CD4-positive, alpha-beta T cell treated with Interleukin-15 for 1 hour (primary cell): ENCODE measurements at places on chromosomes 6 and 20.

DNA sequence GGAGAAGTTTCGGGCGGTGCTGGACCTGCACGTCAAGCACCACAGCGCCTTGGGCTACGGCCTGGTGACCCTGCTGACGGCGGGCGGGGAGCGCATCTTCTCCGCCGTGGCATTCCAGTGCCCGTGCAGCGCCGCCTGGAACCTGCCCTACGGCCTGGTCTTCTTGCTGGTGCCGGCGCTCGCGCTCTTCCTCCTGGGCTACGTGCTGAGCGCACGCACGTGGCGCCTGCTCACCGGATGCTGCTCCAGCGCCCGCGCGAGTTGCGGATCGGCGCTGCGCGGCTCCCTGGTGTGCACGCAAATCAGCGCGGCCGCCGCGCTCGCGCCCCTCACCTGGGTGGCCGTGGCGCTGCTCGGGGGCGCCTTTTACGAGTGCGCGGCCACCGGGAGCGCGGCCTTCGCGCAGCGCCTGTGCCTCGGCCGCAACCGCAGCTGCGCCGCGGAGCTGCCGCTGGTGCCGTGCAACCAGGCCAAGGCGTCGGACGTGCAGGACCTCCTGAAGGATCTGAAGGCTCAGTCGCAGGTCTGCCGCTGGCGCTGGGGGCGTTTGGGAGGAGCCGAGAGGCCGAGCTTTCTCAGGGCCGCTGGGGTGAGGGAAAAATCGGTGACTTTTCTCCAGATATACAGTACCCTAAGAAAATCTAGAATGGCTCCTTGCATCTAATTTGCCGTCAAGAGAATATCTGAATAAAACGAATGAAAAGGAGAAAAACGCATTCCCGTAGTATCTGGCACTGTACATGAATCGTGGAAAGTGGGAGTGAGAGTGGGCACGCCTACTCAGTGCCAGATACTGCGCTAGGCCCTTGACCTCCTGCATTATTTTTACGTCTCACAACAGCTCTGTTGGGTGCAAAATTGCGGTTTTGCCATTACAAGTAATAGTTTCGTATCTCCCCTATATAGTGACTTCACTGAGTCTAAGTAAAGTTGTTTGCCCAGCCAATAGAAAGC lies 1.0 kb downstream of the CALHM6 start:
- DNase-seq = peak; percentile 64

DNA sequence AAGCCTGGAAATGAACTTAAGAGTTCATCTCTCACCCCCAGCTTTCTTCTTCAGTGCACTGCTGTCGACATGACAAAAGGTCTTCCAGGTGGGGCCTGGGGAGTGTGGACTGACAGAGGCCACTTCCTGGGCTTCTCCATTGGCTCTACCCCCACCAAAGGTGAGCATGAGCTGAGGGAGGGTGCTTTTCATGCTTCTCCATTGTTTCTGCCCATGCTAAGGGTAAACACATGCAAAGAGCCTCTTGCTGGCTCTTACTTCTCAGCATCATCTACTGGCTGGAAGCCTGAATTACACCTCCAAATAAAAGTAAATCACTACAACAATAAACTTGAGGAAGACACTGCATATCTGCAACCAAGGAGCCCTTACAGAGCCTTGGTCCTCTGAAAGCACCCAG lies 227.2 kb downstream of the EPM2A start:
- no peak for DNase-seq

DNA sequence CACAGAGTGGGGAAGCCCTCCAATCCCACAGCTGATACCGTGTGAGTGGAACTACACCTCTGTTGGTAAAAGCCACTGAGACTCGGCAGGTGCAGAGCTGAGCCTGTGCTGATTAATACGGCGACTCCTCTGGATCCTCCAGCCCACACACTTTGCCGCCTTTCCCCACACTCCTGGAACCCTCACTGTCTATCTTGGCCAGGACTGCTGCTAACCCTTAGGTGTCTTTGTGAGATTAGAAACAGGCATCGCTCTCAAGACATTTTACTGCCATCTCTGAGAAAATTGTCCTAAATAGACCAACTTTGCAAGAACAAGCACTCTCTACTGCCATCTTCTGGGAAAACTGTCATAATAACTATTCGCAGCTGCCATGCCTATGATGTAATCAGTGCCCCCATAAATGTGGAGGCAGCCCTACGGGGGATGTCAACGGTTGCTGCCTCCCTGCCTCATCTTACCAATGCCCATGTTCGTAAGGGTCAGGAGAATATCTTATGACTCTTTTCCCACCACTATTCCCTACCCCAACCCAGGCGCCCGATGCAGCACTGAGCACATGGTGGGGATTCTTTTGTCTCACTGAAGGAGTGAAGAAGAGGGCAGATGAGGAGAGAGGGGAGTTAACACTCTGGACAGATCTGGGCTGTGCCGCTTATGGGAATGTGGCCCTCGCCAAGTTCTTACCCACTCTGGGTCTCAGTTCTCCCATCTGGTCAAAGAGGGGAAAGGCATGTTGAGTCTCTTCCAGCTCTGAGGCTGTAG lies 26.1 kb upstream of the KCNB1 start:
- no peak for DNase-seq

GRCh38 chr6:15290962-15291704 lies 45.3 kb downstream of the JARID2 start:
- no peak for DNase-seq

- no peak for DNase-seq
Measured at GRCh38 chr6:107704347-107705013, 119.6 kb downstream of the SCML4 start.

DNA sequence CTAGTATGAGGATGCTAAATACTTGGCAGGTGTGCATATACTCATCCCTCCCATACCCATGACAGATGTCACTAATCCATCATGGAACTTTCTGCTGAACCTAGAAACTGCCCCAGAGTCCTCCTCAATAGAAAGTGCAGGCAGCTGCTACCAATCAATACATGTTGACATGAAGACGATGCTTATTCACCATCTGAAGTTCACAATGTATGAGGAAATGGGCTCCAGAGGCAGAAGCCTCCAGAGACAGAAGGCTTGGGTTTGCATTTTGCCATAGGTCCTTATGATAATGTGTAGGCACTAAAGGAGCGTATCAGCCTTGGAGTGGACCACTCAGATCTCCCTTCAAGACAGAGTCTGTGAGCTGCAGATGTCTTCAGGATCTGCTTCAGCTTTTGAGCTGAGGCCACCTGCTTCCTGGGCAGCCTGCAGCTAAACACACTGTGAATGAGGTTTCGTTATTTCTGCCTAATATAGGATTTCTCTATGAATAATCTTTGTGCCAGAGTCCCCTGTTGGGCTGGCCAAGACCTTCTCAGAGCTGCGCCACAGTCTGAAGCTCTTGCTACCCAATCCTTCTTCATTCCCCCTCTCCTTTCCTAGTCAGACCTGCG lies 7.5 kb upstream of the KIAA1755 start:
- DNase-seq = no peak
